ENCODE measurements at places on chromosomes 2 and 18.

GRCh38 chr18:55448420-55448819 is 139.6 kb downstream of the TCF4 start:
- DNase-seq: no peak

GRCh38 chr2:99926986-99927385 is 215.4 kb downstream of the AFF3 start:
- DNase-seq: no peak

DNA sequence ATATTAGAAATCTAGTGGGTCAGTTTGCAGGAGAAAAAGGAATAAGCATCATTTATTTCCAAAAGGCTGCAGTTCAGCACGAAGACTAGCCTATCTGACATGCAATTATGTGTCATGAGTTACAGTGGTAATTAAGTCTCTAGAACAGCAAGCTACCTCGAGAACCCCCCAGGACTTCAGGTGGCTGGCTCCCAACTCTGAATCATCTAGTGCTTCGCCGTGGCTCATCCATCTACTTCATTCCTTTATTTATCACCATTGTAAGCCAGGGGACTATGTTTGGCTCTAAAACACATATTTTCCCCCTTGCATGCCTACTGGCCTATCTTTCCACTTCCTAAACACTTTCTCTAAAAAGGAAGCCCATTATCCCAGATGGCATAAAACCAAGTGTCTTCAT is 121.6 kb downstream of the TXNL1 start:
- DNase-seq: no peak

GRCh38 chr2:238159071-238159539 is 335 bp downstream of the ERFE start:
- DNase-seq: no peak

DNA sequence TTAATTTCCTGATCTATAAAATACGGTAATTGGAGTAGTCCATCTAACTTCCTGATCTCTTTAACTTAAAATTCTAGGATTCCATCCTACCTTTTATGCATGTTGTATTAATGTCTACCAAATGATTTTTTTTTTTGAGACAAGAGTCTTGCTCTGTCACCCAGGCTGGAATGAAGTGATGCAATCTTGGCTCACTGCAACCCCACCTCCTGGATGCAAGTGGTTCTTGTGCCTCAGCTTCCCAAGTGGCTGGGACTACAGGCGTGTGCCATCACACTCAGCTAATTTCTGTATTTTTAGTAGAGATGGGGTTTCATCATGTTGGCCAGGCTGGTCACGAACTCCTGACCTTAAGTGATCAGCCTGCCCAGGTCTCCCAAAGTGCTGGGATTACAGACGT is 47.8 kb downstream of the CFAP36 start:
- no peak for DNase-seq

DNA sequence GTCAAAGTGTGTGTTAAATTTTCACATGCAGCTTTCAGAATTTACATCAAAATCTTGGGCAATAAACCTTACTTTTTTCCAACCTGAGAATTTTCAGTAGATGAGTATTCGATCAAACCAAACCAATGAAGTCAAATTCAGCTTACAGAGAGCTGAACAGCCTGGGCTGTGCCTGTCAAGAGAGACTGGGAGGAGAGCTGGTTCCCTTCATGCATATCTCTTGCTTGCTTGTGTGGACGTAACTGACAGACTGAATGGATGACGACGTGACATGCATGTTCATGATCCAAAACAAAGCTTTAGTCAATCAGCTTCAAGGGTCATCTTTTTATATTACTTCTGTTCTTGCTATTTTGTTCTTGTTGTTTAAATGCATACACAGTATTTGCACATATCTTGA is 145.2 kb downstream of the GALNT3 start:
- no peak for DNase-seq

GRCh38 chr18:10495936-10496335 is 29.9 kb upstream of the NAPG start:
- DNase-seq: no peak

DNA sequence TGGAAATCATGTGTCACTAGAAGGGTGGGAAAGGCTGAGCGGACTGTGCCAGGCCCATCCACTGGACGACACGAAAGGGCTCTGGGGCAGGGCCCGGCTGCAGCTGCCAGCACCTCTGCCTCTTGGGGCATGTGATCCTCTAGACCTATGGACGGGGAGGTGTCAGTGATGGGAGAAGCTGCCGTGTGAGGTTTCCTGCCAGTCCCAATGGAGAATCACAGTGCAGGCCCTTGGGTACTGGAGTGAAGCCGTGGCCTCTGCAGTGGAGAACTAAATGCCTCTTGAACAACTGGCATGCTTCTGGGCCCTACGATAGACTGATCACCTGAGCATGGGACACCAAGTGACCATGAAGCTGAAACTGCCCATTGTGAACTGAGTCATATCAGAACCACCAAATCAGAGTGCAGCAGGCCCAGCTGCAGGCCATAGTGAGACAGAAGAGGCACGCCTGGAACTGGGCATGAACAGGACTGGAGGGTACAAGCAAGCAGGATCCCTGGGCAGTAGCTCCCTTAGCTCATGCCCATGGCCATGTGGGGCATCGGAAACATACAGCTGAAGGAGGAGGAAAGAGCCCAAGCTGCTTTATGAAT is 18.8 kb upstream of the RHOB start:
- DNase-seq: no peak

Data from Kasumi-1 (cell line).